ENCODE measurements at places on chromosomes 3 and 15. TPM values are rescaled to one million over a fixed set of nuclear protein-coding genes. Genes with fewer than 3 reads are reported as not detected.

- H3K4me3 ChIP-seq: no peak overlapping the region
- H3K27ac ChIP-seq: peak overlapping the region; percentile 85
- peaks cover 79% of the 10 kb centered on the region for H3K4me1 ChIP-seq
- peak; percentile 54 for DNase-seq
- H3K27me3 ChIP-seq: no peaks in the 10 kb centered on the region
Observed at GRCh38 chr15:90059208-90059985, 42.9 kb downstream of the IDH2 start.

DNA sequence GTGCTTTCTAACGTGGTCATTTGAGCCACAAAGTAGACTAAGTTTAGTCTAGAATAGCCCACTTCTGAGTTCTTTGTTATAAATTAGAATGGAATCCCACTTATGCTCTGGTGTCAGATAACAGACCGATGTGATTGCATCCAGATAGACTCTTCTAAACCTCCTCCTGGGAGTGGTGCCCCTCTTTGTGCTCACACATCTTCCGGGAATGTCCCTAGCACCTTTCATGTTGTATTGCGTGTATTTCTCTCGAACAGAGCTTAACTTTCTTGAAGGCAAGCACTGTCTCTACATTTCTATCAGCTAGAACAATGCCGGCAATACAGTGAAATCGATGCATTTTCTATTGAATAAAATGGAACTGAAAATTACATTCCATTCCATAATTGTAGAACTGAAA, 23.0 kb downstream of the CP start:
- no peaks in the 10 kb centered on the region for H3K4me1 ChIP-seq
- no peak overlapping the region for H3K27ac ChIP-seq
- no peak for DNase-seq
- H3K27me3 ChIP-seq: no peaks in the 10 kb centered on the region
- H3K36me3 ChIP-seq: no peaks in the 10 kb centered on the region
- no peak overlapping the region for H3K4me3 ChIP-seq

GRCh38 chr3:62052331-62052730, 321.0 kb downstream of the FEZF2 start:
- H3K27ac ChIP-seq: no peak overlapping the region
- H3K4me1 ChIP-seq: no peaks in the 10 kb centered on the region
- H3K4me3 ChIP-seq: no peak overlapping the region

Gene SEMA3B
- 8.2 TPM for total RNA-seq

Gene SLMAP
- total RNA-seq: 46.9 TPM

DNA sequence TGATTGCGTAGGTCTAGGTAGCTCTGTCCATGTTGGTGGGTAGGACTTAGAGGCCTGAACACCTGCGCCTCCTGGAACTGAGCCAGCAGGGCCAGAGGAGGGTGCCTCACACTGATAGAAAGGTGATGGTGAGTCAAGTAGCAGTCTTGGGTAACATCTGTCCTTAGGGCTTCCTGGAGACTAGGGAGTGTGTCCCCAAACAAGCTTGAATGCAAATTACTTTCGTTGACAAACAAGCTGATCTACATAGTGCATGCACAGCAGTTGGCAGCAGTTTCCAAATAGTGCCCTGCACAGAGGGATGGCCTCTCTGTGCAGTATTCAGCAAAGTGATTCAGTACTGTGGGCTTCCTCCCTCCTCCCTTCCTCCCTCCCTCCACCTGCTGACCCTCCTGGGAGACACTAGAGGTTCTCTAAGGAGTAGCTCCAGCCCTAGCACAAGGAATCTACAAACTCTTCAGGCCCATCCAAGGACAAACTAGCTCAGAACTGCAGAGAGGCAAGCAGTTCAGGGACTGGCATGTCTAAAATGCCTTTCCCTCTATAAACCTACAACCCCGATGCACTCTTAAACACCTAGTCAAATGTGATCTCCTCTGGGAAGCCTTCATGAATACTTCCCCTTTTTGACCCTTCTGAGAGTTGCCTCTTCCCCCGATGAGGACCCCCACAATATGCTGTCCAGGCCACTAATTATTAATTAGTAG, 61.0 kb downstream of the TLE3 start:
- no peaks in the 10 kb centered on the region for H3K27me3 ChIP-seq
- H3K4me1 ChIP-seq: no peaks in the 10 kb centered on the region
- DNase-seq: no peak
- H3K27ac ChIP-seq: no peak overlapping the region

DNA sequence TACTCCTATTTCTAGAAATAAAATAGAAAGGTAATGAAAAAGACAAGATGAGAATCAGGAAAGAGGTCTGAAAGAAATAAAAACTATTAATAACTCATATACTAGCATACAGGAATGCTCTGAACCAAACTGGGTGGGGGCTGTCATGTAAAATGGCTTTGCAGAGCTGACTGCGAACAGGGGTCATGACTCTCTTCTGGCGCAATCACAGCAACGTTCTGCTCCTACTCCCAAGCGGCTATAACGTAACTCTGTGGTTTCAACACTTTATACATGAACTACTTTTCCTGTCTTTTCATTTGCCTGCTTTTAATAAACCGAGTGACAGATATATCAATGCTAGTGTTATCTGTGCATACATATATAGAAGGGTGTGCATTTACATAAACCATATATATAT, 116.7 kb downstream of the DLG1 start:
- no peaks in the 10 kb centered on the region for H3K36me3 ChIP-seq
- H3K27ac ChIP-seq: no peak overlapping the region
- no peaks in the 10 kb centered on the region for H3K4me1 ChIP-seq
- DNase-seq: no peak
- H3K27me3 ChIP-seq: no peaks in the 10 kb centered on the region
- H3K4me3 ChIP-seq: no peak overlapping the region

DNA sequence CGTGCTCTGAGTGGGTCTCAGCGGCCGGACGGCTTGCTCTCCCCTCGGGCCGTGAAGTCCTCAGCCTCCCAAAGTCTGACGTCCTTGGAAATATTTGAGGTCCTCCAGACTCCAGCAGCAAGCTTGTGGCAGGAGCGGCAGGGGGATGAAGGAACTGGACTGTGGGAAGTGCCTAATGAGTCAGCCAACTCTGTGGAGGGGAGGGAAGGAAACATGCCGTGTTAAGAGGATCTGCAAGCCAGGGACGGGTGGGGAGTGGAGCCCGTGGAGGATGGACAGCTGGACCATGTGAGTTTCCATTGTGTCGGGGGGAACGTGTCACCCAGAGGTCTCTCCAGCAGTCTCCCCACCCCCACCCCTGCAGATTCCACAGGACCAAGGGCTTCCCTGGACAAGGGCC, 39.4 kb upstream of the IDH2 start:
- H3K27me3 ChIP-seq: no peaks in the 10 kb centered on the region
- H3K4me3 ChIP-seq: no peak overlapping the region
- H3K36me3 ChIP-seq: no peaks in the 10 kb centered on the region
- no peaks in the 10 kb centered on the region for H3K4me1 ChIP-seq
- no peak for DNase-seq
- no peak overlapping the region for H3K27ac ChIP-seq

GRCh38 chr3:150216041-150216811, 191.9 kb upstream of the TSC22D2 start:
- no peaks in the 10 kb centered on the region for H3K4me1 ChIP-seq
- no peaks in the 10 kb centered on the region for H3K36me3 ChIP-seq
- no peaks in the 10 kb centered on the region for H3K27me3 ChIP-seq
- no peak for DNase-seq

Gene HGD
- total RNA-seq: not detected

DNA sequence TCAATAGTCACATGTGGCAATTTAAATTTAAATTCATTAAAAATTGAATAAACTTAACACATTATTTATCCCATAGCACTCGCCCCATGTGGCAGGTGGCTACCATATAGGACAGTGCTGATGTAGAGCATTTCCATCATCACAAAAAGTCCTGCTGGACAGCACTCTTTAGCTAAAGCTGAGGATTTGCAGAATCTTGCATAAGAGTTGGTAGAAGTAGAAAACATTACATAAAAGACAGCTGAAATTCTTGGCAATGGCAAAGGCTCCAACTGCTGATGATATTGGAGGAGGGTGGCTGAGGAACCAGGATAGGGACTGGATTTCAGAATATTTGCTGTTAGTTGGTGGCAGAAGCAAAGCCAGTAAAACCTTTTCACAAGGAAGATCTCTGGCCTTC, 230.7 kb upstream of the SATB1 start:
- peaks cover 21% of the 10 kb centered on the region for H3K4me1 ChIP-seq
- H3K4me3 ChIP-seq: no peak overlapping the region
- H3K27ac ChIP-seq: no peak overlapping the region
- no peaks in the 10 kb centered on the region for H3K27me3 ChIP-seq
- no peaks in the 10 kb centered on the region for H3K36me3 ChIP-seq

DNA sequence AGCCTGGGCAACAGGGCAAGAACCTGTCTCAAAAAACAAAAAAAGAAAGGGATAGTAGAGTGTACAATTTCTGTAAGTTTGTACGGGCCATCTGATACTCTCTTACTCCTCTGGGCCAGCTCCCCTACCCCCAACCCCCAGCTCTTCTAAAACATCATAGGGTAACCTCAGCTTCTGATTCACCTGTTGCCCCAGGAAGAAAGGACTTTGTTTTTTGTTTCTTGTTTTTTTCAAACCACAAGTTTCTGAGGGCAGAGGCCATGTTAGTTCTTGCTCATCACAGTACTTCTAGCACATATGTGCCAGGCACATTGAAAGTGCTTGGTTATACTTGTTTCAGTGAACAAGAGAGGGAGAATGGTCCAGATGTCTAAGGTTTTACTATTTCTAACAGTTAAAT, 20.2 kb downstream of the ATOSA start:
- no peaks in the 10 kb centered on the region for H3K27me3 ChIP-seq
- peaks cover 50% of the 10 kb centered on the region for H3K4me1 ChIP-seq
- no peak overlapping the region for H3K4me3 ChIP-seq
- H3K27ac ChIP-seq: no peak overlapping the region
- DNase-seq: no peak

Gene GPR160
- 0.88 TPM for total RNA-seq

DNA sequence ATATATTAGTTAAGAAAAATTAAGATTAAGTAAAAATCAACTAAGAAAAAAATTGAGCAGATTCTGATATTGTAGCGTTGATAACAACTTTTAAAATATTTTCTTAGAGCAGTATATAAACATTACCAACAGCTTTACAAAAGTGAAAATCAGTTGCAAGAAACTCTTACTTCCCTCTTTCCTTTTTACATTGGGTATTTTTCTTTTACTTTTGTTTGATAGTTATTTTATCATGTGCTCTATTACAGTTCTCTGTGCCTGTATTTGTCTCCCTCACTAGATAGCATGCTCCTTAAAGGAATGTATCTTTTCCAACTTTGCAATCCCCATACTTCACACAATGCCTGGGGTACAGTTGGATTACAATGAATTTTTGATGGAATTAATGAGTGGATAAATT, 87.5 kb upstream of the P3H2 start:
- H3K4me3 ChIP-seq: no peak overlapping the region
- no peaks in the 10 kb centered on the region for H3K4me1 ChIP-seq
- H3K27me3 ChIP-seq: no peaks in the 10 kb centered on the region
- no peak for DNase-seq
- H3K27ac ChIP-seq: no peak overlapping the region
- H3K36me3 ChIP-seq: no peaks in the 10 kb centered on the region

- H3K4me1 ChIP-seq: peaks cover 4% of the 10 kb centered on the region
- H3K27me3 ChIP-seq: no peaks in the 10 kb centered on the region
- no peaks in the 10 kb centered on the region for H3K36me3 ChIP-seq
Observed at GRCh38 chr3:46080124-46080968, 53.1 kb upstream of the XCR1 start.

DNA sequence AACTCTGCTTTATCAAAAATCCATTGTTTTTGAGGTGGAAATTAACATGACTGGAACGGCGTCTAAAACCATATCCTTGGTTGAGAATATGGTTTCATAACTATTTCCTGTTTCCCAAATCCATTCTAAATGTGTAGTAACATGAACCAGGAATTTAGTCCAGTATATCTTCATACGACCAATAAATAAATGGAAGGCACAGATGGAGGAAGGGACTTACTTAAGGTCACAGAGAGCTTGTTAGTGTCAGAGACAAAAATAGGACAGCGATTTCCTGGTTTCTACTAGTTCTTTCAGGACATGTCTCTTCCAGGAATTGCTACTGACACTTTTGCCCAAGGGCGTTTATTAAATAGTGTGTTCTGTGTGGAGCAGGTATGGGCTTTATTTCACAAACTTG, 41.2 kb downstream of the HES1 start:
- H3K36me3 ChIP-seq: no peaks in the 10 kb centered on the region
- H3K4me3 ChIP-seq: no peak overlapping the region
- H3K27me3 ChIP-seq: no peaks in the 10 kb centered on the region
- H3K27ac ChIP-seq: no peak overlapping the region
- H3K4me1 ChIP-seq: peaks cover 6% of the 10 kb centered on the region

Gene B3GALNT1
- total RNA-seq: 8.0 TPM

DNA sequence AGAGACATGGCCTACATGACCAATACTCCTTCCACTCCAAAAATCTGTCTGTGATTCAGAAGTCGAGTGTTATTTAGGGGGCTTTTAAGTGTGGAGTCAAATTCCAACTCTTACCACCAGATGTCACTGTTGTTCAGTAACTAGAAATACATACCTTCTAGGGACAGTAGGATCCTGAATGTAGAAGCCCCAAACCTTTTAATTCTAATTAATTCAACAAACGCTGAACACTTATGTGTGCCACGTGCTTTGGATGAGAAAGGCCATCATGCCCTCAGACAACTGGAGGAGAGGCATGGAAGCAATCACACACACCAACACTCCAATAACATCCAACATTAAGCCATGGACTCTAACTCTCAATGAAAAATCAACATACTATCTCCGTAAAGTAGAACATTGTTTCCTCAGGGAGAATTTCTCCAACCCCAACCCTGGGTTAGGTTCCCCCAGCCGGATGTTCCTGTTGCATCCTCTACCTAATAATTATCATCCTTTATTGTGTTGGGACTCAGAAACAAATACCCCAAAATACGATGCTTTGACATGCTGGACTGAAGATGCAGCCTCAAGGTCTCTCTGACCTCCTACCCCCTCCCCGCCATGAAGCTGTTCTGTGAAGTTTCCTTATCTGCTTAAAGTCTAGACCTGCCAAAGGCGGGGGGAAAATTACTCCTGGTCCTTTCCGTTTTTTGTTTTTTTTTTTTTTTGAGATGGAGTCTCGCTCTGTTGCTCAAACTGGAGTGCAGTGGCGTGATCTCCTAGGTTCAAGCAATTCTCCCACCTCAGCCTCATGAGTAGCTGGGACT, 8.0 kb upstream of the CCDC13 start:
- H3K4me3 ChIP-seq: no peak overlapping the region
- H3K4me1 ChIP-seq: peaks cover 21% of the 10 kb centered on the region
- DNase-seq: no peak
- H3K36me3 ChIP-seq: no peaks in the 10 kb centered on the region

Gene ST8SIA2
- not detected for total RNA-seq

DNA sequence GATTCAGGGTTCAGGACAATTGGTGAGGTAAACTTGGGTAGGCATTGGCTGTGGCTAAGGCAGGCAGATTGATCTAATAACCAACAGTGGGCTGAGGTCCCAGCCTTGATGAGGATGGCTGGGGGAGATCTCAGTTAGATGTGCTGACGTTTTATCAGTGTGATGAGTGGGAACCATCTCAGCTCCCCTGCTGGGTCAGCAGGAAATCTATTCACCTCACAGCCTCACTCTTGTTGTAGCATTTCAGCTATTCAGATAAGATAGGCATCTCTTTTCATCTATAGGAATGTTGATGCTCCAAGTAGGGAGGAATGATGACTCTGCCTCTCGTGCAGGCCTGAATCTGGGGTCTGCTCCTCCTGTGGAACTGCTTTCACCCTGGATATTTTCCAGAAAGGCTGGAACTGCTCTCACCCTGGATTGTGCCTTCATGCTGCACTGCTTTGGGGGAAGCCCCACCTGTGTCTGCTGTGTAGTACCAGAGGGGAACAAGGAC, 973.7 kb downstream of the NSUN3 start:
- no peak overlapping the region for H3K4me3 ChIP-seq
- no peak for DNase-seq
- H3K27me3 ChIP-seq: no peaks in the 10 kb centered on the region
- no peaks in the 10 kb centered on the region for H3K36me3 ChIP-seq
- H3K27ac ChIP-seq: no peak overlapping the region
- H3K4me1 ChIP-seq: no peaks in the 10 kb centered on the region
